Aorta (tissue), 5 donors: ENCODE measurements at places on chromosomes 1 and 21. TPM values are rescaled to one million over a fixed set of nuclear protein-coding genes. Genes with fewer than 3 reads are reported as not detected.

PTGER3 gene
- total RNA-seq = 40.0 TPM

ZNF683 gene
- total RNA-seq = 0.24 TPM

OR2AJ1 gene
- not detected for total RNA-seq

AIRE gene
- total RNA-seq = 0.19 TPM

LCE3D gene
- total RNA-seq = not detected

NECAP2 gene
- 38.1 TPM for total RNA-seq

LIN28A gene
- not detected for total RNA-seq

VCAM1 gene
- 78.8 TPM for total RNA-seq

DNA sequence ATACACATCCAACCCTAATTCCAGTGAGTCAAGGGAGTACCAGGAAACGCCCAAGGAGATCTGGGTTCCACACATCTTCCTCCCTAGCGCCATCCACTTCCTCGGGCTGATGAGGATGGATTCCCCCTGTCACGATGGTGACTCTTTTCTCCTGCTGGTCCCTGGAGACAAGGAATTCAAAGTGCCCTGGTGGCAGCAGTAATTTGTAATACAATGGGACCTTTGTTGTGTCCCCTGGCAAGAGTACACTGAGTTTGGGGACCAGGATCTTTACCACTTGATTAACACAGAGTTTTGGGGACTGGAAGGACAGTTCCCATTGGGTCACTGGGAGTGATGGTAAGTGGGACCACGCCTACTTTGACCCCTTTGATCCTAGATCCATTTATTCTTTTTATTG is 9.4 kb upstream of the JAK1 start:
- H3K4me3 ChIP-seq = no peak overlapping the region
- DNase-seq = no peak
- no peaks in the 10 kb centered on the region for H3K36me3 ChIP-seq
- no peak overlapping the region for H3K27ac ChIP-seq
- H3K4me1 ChIP-seq = no peaks in the 10 kb centered on the region
- no peaks in the 10 kb centered on the region for H3K27me3 ChIP-seq

DNA sequence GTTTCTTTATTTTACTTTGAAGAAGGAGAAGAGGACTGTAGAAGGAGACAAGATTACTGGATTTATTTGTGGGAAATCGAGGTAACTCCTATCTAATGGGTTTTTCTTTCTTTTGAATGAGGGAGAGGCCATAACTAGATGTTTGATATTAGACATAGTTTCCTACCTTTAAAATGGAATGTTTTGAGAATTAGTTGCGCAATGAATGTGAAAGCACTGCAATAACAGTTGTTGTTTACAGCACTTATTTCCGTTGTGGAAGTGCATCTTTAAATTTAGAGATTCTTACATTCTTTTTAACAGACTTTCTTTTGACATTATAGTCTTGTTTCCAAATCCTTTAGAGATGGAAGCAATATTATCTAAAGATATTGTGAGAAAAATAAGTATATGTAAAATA is 229.0 kb downstream of the SRGAP2C start:
- H3K4me3 ChIP-seq = no peak overlapping the region
- no peak for DNase-seq
- no peaks in the 10 kb centered on the region for H3K4me1 ChIP-seq
- H3K27ac ChIP-seq = no peak overlapping the region
- no peaks in the 10 kb centered on the region for H3K36me3 ChIP-seq
- no peaks in the 10 kb centered on the region for H3K27me3 ChIP-seq

- no peaks in the 10 kb centered on the region for H3K36me3 ChIP-seq
- H3K27me3 ChIP-seq = no peaks in the 10 kb centered on the region
- no peak overlapping the region for H3K27ac ChIP-seq
- peak overlapping the region; percentile 90 for H3K4me3 ChIP-seq
- DNase-seq = no peak
Measured at GRCh38 chr1:94246692-94247137, 9.3 kb upstream of the ARHGAP29 start.

DNA sequence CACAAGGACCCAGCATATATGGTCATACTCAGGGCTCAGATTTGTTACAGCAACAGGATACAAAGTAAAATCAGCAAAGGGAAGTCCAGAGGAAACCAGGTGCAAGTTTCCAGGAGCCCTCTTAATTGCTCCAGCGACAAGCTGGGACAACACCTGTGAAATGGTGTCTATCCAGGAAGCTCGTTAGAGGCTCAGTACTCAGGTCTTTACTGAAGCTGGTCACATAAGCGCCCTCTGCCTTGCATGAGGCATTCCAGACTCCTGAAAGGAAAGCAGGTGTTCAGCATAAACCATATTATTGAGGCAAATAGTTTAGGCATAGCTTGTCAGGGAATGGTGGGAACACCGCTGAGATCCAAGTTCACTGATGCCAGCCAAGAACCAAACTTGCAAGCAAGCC is 231.0 kb downstream of the SLC35F3 start:
- H3K4me1 ChIP-seq = no peaks in the 10 kb centered on the region
- H3K27ac ChIP-seq = no peak overlapping the region
- H3K36me3 ChIP-seq = no peaks in the 10 kb centered on the region

GRCh38 chr1:73593364-73593763 is 604.6 kb downstream of the LRRIQ3 start:
- H3K36me3 ChIP-seq = no peaks in the 10 kb centered on the region
- peak overlapping the region; percentile 12 for H3K4me3 ChIP-seq
- no peak for DNase-seq
- H3K27me3 ChIP-seq = no peaks in the 10 kb centered on the region
- no peak overlapping the region for H3K27ac ChIP-seq

DNA sequence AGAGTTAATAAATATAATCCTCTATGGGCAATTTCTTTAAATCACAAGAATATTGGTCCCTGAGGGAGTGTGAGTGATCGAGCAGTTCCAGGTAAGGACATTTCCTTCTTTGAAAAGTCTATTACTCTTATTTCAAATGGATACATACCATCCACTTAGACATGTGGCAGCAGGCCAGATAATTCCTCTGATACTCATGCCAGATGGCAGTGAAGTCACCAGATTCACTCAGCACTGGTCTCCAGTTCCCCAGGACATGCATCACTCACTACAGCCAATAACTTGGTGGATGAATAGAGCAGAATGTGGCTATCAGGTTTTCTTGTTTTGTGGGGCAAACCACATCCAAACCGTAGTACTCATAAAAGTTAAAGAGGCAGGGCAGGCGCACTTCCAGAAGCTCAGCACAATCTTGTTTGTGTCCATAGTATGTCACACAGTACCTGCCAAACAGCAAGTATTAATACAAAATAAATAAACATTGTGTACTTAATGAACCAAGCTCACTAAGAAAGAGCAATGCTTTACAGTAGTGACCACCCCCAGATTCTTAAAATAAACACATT is 74.2 kb upstream of the CD53 start:
- no peak for DNase-seq
- no peaks in the 10 kb centered on the region for H3K36me3 ChIP-seq
- no peaks in the 10 kb centered on the region for H3K4me1 ChIP-seq
- H3K27me3 ChIP-seq = no peaks in the 10 kb centered on the region

- no peaks in the 10 kb centered on the region for H3K4me1 ChIP-seq
- DNase-seq = no peak
- H3K27me3 ChIP-seq = no peaks in the 10 kb centered on the region
- no peaks in the 10 kb centered on the region for H3K36me3 ChIP-seq
Measured at GRCh38 chr1:247175458-247175857, 3.6 kb upstream of the ZNF124 start.

- no peaks in the 10 kb centered on the region for H3K4me1 ChIP-seq
- no peak overlapping the region for H3K4me3 ChIP-seq
Measured at GRCh38 chr21:41692185-41692565, 74.7 kb downstream of the RIPK4 start.

GRCh38 chr21:41740604-41741252 is 26.1 kb downstream of the RIPK4 start:
- H3K27me3 ChIP-seq = no peaks in the 10 kb centered on the region
- no peaks in the 10 kb centered on the region for H3K4me1 ChIP-seq
- H3K4me3 ChIP-seq = no peak overlapping the region
- no peak for DNase-seq
- H3K36me3 ChIP-seq = peaks cover 9% of the 10 kb centered on the region

GRCh38 chr1:110627764-110628163 is 21.6 kb upstream of the KCNA2 start:
- no peaks in the 10 kb centered on the region for H3K27me3 ChIP-seq
- no peaks in the 10 kb centered on the region for H3K4me1 ChIP-seq
- no peak overlapping the region for H3K27ac ChIP-seq

DNA sequence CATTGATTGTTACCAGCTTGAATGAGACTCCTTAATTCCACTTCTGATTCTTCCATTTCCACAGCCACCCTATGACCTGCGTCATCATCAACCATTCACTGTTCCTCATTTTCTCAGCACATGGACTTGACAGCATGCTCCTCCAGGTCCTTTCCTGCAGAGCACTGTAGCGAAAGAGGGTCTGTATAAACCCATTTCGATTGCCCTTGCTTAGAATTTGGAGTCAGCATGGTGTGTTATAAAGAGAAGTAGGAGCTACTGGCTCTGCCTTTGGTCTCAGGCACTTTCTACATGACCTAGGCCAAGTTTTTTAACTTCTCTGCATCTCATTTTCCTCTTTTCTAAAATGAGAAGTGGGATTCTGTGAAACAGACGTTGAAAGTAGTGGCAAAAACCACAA is 133.8 kb downstream of the AK5 start:
- no peaks in the 10 kb centered on the region for H3K36me3 ChIP-seq
- no peak for DNase-seq
- no peaks in the 10 kb centered on the region for H3K27me3 ChIP-seq
- no peak overlapping the region for H3K27ac ChIP-seq
- H3K4me3 ChIP-seq = no peak overlapping the region
- H3K4me1 ChIP-seq = no peaks in the 10 kb centered on the region

- no peak for DNase-seq
- no peak overlapping the region for H3K27ac ChIP-seq
- no peaks in the 10 kb centered on the region for H3K36me3 ChIP-seq
- no peaks in the 10 kb centered on the region for H3K27me3 ChIP-seq
Measured at GRCh38 chr1:74953622-74954021, 180.6 kb upstream of the LHX8 start.

DNA sequence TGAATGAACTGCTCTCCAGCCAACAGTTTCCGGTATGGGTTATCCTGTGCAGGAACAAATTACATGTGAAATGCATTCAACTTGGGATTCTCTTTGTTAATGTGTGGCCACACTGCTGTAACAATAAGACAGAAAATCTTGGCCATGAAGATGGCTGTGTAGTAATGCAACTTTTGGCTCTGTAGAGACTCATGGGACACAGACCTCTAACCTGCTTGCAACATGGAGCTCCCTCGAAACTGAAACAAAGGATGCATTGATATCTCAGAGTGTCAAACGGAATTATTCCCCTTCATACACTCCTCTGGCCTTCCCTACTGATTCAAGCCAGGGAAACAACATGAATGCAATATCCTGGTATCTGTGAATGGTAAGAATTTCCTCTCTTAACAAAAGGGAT is 559.3 kb upstream of the ZRANB2 start:
- H3K4me1 ChIP-seq = no peaks in the 10 kb centered on the region
- no peaks in the 10 kb centered on the region for H3K36me3 ChIP-seq
- no peaks in the 10 kb centered on the region for H3K27me3 ChIP-seq
- H3K4me3 ChIP-seq = no peak overlapping the region
- H3K27ac ChIP-seq = no peak overlapping the region

DNA sequence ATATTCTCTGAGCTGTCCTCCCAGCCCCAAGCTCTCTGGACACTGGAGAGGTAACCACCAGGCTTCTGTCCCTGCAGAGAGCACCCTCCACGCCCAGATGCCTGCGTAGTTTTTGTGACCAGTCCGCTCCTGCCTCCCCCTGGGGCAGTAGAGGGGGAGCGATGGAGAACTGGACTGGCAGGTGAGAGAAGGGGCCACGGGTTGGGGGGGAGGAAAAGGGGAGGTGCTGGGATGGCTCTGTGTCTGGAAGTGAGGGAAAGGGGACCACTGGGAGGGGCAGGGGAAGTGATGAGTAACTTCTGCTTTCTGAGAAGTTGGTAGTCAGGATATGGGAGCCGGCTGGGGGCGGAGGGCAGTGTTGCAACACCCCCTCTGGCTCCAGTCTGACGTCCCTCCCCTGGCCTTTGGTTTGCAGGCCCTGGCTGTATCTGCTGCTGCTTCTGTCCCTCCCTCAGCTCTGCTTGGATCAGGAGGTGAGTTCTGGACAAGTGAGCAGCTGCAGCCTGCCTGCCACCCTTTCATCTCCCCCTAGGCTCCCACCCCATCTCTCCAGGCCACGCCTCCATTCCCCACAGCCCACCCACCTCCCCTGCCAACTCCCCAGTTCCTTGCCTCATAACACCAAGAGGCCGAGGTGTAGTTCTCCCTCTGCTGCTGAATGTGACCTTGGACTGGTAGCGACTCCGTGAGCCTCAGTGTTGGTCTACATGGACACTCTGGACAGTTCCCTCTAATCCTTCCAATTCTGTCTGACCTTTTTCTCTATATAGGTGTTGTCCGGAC is 3.1 kb downstream of the ADAMTSL4 start:
- H3K36me3 ChIP-seq = no peaks in the 10 kb centered on the region
- no peak overlapping the region for H3K4me3 ChIP-seq
- H3K27me3 ChIP-seq = no peaks in the 10 kb centered on the region
- peaks cover 3% of the 10 kb centered on the region for H3K4me1 ChIP-seq

DNA sequence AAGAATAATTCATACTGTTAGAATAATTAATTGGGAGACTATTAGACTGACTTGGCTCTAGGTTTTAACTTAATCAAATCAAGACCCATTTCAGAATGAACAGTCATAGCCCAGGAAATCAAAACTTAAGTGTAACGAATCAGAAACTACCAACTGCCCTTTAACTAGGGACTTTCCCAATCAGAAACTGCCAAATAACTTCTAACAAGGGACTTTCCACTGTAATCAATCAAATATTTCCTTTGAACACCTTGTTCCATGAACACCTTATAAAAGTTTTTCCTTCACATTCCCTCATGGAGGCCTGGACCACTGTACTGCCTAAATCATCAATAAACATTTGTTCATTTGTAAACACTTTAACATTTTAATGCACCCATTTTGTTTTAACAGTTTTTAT is 1054.7 kb upstream of the TMPRSS15 start:
- no peaks in the 10 kb centered on the region for H3K36me3 ChIP-seq
- no peaks in the 10 kb centered on the region for H3K27me3 ChIP-seq
- DNase-seq = no peak
- H3K4me1 ChIP-seq = no peaks in the 10 kb centered on the region
- H3K4me3 ChIP-seq = no peak overlapping the region

DNA sequence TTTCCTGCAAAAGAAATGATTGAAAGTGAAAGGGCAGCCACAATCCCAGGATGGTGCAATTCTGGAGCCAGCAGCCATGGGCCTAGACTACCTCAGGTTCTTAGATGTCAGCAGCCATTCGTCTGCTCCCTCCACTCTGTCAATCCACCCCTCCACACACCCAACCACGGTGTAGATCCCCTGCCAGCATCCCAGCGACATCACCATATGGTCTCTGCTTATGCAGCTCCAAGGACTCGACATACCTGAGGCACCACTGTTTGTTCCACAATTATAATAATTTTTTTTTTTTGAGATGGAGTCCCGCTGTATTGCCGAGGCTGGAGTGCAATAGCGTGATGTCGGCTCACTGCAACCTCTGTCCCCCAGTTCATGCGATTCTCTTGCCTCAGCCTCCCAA is 6.5 kb downstream of the SYNC start:
- no peak overlapping the region for H3K4me3 ChIP-seq
- DNase-seq = peak; percentile 51
- no peaks in the 10 kb centered on the region for H3K36me3 ChIP-seq
- no peak overlapping the region for H3K27ac ChIP-seq
